ENCODE measurements at places on chromosomes 5 and 9.

DNA sequence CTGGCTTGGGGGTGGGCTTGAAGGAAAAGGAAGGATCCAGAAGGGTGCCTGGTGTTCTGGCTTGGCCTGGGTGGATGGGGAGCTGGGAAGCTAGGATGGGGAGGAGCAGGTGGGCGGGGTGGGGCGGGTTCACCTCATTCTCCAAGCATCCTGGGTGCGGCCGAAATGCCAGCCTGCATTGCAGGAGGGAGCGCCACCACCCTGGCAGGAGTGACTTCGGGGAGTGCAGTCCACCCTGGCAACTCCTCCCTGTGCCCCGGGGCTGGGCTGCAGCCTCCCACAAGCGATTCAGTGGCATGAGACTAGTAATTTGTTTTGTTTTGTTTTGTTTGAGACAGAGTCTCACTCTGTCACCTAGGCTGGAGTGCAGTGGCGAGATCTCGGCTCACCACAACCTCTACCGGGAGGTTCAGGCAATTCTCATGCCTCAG is 5.5 kb downstream of the TTC16 start:
- DNase-seq: no peak

GRCh38 chr9:16459421-16460148 is 410.9 kb downstream of the BNC2 start:
- no peak for DNase-seq

GRCh38 chr9:3846573-3846972 is 320.8 kb upstream of the RFX3 start:
- DNase-seq: no peak

DNA sequence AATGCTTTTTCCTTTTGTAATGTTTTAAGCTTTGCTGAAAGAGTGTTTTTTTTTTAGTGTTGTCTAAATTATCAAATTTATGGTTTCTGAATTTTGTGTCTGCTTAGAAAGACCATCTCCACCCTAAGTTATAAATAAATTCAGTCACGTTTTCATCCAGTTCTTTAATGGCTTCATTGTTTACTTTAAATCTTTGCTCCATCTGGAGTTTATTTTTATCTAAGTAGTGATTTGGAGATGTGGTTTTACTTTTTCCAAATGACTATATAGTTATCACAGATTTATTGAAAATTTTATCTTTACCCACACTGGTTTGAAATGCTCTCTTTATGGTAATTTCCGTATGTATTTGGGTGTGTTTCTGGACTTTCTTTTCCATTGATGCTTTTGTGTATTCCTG is 577.2 kb upstream of the ZNF608 start:
- DNase-seq: no peak

DNA sequence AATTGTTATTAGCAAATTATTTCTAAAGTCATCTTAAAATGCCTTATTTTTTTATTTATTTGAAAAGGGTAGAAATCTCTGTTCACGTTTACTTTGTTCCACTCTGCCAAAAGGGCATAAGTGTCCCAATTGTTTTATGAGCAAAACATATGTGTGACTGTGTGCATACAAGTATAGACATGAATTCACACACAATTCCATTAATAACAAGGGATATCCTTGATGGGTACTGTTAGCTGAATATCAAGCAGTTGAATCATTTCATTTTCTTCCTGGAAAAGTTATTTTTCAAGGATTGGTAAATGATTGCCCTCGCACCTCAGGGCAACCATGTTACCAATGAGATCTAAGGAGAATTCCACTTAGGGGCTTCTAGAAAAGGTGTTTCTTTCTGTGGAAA is 92.1 kb upstream of the TAF11L2 start:
- DNase-seq: no peak

DNA sequence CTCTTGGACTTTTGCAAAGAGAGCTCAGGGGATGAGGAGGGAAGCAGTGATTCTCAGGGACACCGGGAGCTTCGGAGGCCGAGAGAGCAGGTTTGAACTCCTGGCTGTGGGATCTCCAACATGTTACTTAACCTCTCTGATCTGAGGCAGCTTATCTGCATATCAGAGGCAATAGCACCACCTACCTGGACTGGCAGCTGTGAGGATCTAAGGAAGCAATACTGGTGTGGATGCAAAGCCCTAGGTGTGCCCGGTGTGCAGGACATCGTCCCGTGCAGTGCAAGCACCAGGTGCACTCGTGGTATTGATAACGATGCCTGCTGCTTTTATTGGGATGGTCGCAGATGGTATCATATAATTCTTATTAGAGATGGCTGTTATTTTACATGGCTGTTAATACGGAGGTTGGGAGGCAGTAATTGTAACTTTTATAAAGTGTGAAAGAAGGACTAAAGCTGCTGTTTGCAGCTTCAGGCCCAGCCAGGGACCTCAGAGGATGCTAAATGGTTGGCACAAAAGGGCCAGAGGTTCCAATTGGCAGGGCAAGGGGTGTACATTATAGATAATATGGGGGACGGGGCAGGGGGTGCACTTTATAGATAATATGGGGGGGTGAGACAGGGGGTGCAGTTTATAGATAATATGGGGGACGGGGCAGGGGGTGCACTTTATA is 14.9 kb downstream of the COL5A1 start:
- no peak for DNase-seq

GRCh38 chr5:36943584-36943983 is 67.0 kb downstream of the NIPBL start:
- no peak for DNase-seq

GRCh38 chr9:70435948-70436347 is 21.5 kb upstream of the KLF9 start:
- DNase-seq: no peak

DNA sequence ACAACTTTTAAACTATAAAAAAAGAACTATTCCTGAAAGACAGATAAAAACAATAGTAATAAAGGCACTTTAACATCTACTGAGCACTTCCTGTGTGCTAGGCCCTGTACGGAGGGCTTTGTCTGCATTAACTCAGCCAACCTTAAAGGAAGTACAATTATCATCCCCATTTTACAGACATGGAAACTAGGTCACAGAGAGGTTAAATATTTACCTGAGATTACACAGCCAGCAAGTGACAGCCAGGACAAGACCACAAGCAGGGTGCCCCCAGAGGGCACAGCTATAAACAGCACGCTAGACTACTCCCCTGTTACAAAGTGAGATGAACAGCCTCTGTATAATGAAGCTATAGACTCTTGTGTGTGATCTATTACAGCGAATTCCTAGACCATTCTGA is 25.5 kb downstream of the DDX31 start:
- DNase-seq: no peak

Measured in stimulated activated CD8-positive, alpha-beta memory T cell treated with anti-CD3 and anti-CD28 coated beads, Interleukin-2, amount 100 ng/mL, for 1 hour (primary cell).